Naive thymus-derived CD8-positive, alpha-beta T cell (primary cell): ENCODE measurements at places on chromosomes 6 and 20.

GRCh38 chr6:125797886-125798444 is 7.2 kb downstream of the NCOA7 start:
- no peak for DNase-seq

GRCh38 chr20:17782768-17783167 is 83.0 kb downstream of the BANF2 start:
- DNase-seq: no peak

DNA sequence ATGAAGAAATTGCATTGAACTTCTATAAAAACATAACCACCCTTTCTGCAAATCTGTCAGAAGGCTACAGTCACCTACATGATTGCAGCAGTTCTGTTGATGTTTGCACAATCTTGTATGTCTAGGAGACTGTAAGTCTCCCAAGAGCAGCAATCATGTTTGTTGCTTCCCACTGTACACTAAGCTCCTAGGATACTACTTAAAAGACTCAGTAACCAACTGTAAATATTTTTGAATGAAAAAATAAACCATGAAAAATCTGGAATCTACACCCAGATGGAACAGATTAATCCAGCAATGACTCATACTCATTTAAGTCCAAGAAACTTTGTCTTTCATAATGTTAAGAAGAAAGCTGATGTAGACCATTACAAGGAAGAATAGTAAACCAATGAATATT is 168.5 kb upstream of the ATXN1 start:
- no peak for DNase-seq

- DNase-seq: no peak
These were observed 68.3 kb downstream of the NOL4L start for GRCh38 chr20:32516583-32517517.

DNA sequence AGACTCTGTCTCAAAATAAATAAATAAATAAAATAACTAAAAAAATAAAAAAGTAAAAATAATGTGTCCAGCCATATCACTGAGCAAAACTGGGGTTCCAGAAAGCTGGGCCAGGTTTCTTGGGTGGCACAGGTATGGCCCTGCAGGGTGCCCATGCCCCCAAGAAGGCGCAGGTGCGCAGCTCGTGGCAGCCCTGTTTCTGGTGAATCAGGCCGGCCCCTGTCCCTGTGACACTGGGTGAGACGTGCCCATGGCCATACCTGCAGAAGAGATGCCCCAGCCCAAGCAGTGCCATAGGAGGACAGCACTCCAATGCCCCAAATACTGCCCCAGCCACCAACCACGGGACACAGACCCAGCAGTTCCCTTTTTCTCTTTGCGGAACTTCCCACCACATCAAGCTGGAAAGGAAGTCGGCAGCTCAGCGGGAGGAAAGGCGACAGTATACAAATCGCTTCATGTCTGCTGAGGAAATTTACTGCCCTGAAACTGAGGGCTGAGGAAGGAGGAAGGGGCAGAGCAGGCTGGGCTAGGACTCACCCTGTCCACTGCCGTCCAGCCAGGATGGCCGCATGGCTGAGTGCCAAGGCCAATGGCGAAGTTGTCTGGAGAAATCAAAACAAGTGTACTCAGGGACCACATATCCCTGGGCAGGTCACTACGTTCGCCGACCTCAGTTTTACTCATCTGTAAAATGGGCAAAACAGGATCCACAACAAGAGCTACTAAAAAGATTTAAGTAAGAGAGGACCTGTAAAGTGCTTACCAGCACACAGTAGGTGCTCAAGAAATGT is 55.4 kb downstream of the PREX1 start:
- no peak for DNase-seq

GRCh38 chr20:10916312-10916711 is 242.5 kb upstream of the JAG1 start:
- no peak for DNase-seq

DNA sequence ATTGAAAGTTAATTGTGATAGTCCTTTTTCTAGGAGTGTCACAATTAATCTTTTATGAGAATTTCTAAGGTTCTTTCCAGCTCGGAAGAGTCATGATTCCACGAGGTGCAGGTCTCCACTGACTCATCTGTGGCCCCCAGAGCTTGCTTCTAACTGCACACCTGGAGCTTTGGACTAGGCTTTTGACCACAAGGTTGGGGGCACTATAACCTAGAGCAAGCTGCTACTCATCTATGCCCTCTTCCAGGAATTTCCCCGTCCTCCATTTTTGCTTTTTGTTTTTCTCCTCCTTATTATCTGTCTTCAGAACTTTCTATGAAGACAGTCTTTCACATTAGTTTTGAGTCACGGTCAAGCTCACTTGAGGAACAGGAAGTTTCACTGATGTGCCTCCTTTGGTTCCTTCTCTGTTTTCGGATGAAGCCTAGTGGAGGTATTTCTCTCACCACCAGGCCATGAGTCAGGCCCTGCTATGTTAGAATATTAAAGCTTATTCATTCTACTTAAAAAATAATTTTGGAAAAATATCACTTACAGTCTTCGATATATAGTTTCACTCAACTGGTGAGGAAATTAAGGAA is 119.2 kb upstream of the INSM1 start:
- DNase-seq: no peak

- no peak for DNase-seq
These were observed 296.3 kb downstream of the LAMA2 start for GRCh38 chr6:129179283-129179682.

GRCh38 chr6:139955366-139956155 is 581.1 kb upstream of the CITED2 start:
- no peak for DNase-seq

GRCh38 chr6:14861491-14861943 is 384.4 kb upstream of the JARID2 start:
- no peak for DNase-seq

- no peak for DNase-seq
These were observed 58.1 kb downstream of the NUS1 start for GRCh38 chr6:117733341-117733740.

GRCh38 chr6:156654919-156655918 is 122.0 kb upstream of the ARID1B start:
- no peak for DNase-seq

DNA sequence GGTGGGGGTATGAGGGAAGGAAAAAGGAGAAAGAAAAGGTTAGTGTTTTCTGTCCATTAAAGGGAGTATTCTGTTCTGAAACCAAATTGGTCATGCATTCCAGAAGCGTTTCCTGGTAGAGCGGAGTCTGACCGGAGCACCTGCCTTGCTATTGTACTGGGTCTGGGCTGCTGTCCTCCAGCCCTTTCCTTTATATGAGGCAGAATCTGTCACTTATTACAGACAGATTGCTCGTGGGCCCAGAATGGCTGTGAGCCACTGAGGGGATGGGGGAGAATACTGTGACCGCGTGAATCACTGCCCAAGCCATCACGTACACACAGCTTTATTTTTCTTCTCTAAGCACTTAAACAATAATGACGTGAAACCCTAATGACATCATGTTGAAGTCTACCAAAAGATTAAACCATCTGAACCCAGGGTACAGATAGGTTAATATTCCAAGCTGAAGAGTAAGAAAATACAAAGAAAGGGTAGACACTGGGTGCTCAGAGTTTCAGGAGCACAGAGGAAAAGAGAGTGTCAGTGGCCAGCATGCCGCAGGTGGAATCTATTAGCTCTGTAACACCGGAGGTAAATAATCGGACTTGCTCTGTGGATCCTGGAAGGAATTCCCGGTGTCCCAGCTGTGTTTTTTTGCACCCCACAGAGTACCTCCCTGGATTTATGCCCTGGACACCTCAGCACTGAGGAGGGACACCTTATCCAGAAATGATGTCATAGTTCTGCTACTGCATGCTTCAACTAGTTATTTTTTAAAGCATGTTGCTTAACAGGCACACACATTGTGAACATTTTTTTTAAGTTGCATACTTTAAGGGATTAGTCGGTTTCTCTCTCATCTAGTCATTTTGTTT is 573.3 kb downstream of the PKHD1 start:
- DNase-seq: no peak

DNA sequence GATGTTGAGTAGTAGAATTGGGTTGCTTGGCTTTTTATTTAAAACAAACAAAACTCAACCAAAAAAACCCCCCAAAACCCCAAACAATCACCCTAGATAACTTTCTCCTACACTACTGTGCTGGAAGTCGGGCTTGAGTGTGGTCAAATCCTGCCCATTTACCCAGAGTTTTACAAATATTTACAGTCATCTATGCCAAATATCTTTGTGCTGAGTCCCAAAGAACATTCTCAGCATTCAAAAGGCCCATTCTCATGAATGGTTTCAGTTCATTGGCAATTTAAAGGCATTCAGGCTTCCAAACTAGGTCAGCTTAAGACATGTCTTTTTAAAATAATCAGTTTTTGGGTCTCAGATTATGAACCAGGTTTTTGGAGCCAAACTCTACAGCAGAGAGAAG is 1.8 kb downstream of the RNF144B start:
- DNase-seq: no peak

DNA sequence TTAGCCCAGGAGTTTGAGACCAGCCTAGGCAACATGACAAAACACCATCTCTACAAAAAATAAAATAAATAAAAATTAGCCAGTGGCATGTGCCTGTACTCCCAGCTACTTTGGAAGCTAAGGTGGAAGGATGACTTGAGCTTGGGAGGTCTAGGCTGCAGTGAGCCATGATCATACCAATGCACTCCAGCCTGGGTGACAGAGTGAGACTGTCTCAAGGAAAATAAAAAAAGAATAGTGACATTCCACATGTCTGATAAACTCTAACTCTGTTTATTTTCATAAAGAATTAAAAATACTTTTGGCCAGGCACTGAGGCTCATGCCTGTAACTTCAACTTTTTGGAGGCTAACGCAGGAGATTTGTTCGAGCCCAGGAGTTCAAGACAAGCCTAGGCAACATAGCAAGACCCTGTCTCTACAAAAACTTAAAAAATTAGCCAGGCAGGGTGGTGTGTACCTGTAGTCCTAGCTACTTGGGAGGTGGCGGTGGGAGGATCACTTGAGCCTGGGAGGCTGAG is 115.1 kb downstream of the GJA1 start:
- no peak for DNase-seq

DNA sequence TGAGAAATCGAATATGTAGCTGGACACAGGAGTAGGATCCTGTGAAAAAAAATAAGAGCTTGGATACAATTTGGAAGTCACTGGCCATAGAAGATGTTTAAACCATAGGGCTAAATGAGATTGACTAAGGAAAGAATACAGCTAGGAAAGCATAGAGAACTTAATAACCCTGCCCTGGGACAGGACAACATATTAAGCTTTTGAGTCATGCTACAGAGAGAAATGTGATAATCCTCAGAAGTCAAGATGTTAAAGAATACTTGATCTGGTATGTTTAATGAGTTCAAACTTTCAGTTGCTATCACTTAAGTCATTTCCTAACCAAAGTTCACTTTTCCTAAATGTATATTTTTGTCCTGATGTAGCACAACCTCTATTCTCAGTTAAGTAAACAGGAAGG is 154.6 kb upstream of the TSHZ2 start:
- no peak for DNase-seq

GRCh38 chr6:126110512-126111270 is 124.4 kb downstream of the TRMT11 start:
- no peak for DNase-seq

GRCh38 chr6:108751851-108752732 is 96.1 kb upstream of the ARMC2 start:
- DNase-seq: no peak

DNA sequence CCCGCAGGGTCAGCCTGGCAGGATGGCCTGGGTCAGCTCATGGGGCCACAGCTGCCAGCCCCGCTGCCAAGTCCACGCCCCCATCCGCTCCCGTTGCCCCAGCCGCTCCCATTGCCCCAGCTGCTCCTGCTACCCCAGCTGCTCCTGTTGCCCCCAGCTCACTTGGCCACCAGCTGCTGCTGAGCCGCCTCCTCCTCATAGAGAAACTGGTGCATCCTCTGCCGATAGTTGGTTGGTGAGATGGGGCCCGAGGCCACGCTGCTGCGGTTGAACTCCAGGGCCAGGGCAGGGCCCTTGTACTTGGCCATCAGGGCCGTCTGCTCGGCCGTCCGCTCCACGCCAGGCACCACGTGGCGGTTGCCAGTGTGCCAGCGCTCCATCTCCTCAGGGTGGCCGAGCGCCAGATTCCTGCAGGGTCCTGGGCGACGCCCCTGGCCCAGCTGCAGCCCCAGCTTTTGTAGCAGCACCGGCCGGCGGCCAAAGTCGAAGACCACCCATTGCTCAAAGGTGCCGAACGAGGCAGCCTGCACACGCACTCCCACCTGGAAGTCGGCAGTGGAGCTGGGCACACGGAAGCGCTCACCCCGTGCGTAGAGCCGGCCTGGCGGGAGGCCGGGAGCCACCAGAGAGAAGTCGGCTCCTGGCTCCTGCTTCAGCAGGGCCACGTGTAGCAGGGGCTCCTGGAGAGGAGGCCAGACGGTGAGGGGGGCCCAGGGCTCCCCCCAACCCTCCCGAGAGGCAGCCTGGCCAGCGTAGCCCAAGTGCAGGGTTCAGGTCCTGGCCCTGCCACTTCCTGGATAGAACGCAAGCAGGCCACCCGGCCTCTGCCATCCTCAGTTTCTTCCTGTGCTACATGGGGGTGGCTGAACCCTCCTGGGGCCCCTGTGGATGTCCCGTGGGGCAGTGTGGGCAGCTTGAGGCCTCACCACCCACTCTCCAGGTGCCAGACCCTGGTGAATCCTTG is 4.8 kb downstream of the HELZ2 start:
- DNase-seq: no peak

DNA sequence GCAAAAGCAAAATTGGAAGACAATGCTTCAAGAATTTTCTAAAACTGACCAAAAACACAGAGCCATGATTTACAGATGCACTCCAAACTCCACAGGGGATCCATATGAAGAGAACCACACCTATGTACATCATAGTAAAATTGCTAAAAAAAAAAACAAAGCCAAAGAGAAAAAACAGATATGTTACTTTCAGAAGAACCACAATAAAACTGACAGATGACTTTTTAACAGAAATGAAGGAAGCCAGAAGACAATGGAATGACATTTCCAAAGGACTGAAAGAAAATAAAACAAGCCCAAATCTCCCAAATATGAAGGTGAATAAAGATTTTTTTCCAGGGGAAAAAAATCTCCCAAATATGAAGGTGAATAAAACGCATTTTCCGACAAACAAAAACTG is 17.5 kb downstream of the TRERF1 start:
- DNase-seq: no peak

DNA sequence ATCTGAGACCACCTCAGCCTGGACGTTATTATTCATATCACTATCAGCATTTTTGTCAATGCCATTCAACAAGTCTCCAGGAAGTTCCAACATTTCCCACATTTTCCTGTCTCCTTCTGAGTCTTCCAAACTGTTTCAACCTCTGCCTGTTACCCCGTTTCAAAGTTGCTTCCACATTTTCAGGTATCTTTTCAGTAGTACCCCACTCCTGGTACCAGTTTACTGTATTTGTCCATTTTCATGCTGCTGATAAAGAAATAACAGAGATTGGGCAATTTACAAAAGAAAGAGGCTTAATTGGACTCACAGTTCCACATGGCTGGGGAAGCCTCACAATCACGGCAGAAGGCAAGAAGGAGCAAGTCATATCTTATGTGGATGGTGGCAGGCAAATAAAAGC is 565.5 kb downstream of the FRK start:
- DNase-seq: no peak

GRCh38 chr6:27297857-27298730 is 14.0 kb downstream of the POM121L2 start:
- DNase-seq: no peak

GRCh38 chr20:58344741-58345140 is 35.2 kb downstream of the RAB22A start:
- DNase-seq: no peak
